ENCODE measurements at places on chromosomes 7 and 10.

DNA sequence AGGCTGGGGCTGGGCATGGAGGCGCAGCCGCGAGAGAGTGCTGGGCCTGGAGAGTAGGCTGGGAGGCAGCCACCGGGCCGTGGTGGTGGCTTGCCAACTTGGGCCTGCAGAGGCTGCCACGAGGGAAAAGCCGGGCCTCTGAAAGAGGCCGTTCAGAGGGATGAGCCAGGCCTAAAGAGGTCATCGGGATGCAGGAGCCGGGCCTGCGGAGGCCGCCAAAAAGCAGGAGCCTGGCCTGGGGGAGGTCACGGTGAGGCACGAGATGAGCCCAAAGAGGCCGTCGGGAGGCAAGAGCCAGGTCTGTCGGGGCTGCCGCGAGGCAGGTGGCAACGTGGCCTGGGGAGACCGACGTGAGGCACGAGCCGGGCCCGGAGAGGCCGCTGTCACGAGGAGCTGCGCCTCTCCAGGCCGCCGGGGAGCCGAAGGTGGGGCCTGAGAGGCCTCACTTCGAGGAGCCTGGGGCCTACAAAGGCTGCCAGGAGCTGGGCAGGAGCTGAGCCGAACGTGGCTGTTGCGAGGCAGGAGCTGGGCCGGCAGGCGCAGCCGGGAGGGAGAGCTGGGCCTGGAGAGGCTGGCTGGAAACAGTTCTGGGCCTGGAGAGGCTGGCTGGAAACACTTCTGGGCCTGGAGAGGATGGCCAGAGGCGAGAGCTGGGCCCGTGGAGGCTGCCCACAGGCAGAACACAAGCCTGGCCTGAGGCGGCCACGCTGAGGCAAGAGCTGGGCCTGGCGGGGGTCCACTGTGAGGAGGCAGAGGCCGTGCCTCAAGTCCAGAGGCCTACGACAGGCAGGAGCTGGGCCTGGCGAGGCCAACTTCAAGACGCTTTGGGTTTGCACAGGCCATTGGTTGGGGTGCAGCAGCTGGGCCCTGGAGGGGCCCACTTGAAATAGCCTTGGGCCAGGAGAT lies 24.6 kb downstream of the MDH2 start:
- no peak for DNase-seq

GRCh38 chr7:127847641-127848040 lies 183.6 kb downstream of the LRRC4 start:
- no peak for DNase-seq

- DNase-seq = no peak
Measured at GRCh38 chr10:133069033-133069525, 18.6 kb upstream of the ADGRA1 start.

DNA sequence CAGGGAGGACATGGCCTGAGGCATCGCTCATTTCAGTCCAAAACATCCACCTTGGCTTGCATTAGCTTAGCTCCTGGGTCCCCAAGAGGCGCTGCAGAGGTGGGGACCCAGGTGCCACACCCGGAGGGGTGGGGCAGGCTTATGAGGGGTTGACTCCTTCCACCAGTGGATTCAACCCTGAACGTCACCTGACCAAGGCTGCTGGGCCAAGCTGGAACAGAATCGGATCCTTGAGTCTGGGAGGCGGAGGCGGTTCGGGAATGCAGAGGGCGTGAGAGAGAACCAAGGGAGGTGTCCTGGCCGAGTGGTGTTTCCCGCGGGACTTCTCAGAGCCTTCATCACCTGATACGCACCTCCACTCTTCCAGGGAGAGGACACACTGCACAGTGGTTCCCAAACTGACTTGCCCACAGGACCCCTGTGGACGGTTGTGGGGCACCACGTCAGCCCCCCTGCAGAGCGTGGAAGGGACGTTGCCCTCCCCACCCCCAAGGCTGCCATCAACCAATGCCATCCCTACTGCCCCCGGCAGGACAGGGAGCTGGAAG lies 4.5 kb upstream of the MICALL2 start:
- DNase-seq = no peak

DNA sequence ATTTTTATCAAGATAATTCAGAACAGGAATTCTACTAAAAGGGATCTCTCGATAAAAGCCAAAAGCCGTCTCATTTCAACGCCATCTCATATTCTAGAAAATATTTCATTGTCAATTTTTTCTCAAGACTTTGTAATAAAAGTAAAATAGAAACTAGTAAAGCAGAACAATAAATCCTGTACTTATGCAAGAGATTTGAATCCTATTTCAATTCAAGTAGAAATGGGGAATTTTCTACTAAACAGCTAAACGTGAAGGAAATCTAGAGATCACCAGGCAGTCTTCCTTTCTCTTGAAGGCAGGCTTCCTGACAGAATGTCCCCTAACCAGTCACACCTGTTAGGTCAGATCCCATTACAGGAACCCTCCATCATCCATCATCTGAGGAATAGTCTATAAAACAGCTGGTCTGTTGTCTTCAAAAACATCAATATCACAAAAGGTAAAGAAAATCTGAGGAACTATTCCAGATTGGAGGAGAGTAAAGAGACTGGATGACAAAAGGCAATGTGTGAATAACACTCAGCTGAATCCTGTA lies 23.7 kb downstream of the USP6NL start:
- DNase-seq = no peak

- DNase-seq = no peak
Measured at GRCh38 chr7:66748791-66749190, 8.3 kb downstream of the RABGEF1 start.

DNA sequence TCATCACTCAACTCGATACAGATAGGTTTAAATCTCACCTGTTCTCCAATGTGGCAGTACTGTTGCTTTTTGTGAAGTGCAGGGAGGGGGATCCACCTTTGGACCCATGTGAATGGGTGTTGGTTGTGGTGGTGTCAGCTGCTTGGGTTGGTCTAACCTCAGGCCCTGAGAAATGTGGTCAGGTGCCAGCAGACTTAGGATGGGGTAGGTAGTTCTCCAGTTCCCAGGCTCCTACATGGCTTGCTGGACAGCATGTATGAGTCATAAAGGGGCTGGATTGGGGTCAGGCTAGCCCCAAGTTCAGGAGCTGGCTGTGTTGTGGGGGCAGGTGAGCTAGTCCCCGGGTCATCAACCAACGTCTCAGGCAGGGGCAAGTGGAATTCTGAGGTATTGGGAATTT lies 472.6 kb upstream of the CNTNAP2 start:
- no peak for DNase-seq

- no peak for DNase-seq
Measured at GRCh38 chr7:151121380-151122170, 35.3 kb downstream of the AGAP3 start.

- no peak for DNase-seq
Measured at GRCh38 chr7:25754333-25754732, 397.7 kb upstream of the NFE2L3 start.

GRCh38 chr10:89002226-89002978 lies 11.8 kb downstream of the FAS start:
- no peak for DNase-seq

DNA sequence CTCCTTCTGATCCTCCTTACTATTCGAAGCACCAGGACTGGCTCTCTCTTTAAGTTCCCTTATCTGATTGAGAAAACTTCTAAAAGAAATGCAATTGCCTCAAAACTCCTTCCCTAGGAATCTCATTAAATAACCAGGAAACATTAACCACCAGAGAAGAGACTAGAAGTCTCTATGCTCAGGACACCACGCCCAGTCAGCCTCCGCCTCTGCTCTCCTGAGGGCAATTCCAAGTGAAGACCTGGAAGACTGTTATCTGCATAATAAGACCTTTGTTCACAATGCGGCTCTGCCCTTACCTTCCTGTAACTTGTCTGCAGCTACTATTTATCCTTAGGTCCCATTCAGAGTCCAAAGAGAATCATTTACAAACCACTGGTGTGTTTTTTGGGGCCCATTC lies 78.8 kb downstream of the ELMO1 start:
- DNase-seq = no peak

- DNase-seq = peak; percentile 24
Measured at GRCh38 chr7:74405191-74405898, 48.4 kb upstream of the GTF2IRD1 start.

- no peak for DNase-seq
Measured at GRCh38 chr7:50713123-50713965, 69.4 kb downstream of the GRB10 start.

- no peak for DNase-seq
Measured at GRCh38 chr10:101228966-101229265, 347 bp downstream of the LBX1 start.

GRCh38 chr10:68109331-68109730 lies at the start of gene MYPN:
MYPN (plus strand) TSS chr10:68109488; CDS start chr10:68121439, 11,951 bp downstream.
- no peak for DNase-seq

DNA sequence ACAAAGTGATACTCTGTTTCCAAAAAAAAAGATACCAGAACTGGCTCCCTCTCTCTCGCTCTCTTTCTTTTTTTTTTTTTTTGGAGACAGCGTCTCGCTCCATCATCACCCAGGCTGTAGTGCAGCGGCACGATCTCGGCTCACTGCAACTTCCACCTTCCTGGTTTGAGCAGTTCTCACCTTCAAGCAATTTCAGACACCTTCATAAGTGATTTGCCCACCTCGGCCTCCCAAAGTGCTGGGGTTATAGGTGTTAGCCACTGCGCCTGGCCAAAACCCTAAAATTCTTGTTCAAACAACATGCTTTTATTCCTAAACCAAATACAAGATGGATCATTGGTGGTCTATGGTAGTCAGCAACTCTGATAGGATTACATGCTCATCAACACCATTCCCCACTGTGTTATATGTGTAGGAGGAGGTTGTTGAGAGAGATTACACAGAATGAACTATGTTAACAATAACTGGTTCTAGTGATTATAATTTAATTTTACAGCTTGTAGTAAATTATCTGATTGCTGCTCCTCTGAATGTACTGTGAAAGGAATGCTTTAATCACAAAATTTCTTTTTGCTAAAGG lies 15.5 kb downstream of the ACBD5 start:
- no peak for DNase-seq

DNA sequence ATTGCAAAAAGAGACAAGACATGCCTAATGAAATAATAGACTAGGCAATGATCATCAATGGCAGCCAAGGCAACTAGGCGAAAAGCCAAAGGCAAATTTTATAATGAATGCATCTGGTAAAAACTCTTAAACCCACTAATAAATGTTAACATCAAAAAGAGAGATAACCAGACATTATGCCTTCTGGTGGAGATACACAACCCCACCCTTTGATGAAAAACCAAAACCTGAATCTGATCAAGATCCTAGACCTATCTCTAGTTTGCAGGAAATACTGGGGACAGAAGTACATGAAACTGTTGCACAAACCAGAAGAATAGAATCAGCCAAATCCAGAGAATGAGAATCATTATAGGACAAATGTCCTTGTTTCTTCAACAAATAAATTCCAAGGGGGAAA lies 22.0 kb upstream of the GSAP start:
- DNase-seq = no peak

- DNase-seq = no peak
Measured at GRCh38 chr7:143492043-143492471, 14.4 kb downstream of the TAS2R41 start.

- peak; percentile 67 for DNase-seq
Measured at GRCh38 chr7:12403287-12404181, at the start of gene VWDE. VWDE (minus strand) TSS chr7:12403865; CDS start chr7:12403716, 149 bp downstream.

DNA sequence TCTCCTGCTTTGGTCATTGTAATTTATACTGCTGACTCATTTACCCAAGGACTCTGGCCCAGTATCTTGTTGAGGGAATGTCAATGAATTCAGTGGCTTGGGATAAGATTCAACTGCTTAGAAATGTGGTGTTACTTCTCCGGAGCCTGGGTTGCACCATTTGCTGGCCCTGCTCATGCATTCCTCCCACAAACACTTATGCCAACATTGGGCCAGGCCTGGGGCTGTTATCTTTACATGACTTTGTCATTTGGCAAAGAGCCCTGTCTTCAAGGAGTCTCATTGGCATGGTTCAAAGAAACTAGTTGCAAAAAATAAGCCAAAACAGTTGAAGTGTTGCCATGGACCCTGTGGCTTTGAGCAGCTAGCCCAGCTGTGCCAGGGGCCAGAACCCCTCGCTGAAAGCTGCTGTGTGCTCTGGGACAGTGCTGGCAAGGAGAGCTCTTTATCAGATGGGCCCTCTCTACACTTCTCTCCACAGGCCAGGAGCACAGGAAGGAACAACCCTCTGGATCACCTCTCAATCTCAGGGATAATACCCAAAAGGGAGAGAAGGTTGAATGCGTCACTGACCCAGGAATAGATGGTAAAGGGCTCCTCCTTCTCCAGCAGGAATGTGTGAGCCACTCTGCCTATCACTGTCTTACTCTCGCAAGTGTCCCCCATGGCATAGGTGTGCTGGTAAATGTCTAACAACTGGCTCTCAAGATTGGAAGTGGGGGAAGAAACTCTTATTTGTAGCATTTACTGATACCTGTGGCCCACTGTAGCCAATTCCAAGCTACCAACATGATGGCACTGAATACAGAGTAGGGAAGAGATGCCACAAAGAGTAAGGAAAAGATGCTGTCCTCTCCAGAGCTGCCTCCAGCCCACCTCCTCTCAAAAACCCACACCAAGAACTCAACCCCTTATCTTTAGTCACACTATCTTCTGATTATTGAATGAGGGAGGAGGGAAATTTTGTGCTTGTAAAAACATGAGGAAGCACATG lies 23.5 kb upstream of the PDE1C start:
- DNase-seq = no peak

- DNase-seq = no peak
Measured at GRCh38 chr10:68981074-68981473, 7.5 kb upstream of the KIFBP start.

GRCh38 chr10:6995341-6995740 lies 415.3 kb upstream of the PRKCQ start:
- DNase-seq = no peak

DNA sequence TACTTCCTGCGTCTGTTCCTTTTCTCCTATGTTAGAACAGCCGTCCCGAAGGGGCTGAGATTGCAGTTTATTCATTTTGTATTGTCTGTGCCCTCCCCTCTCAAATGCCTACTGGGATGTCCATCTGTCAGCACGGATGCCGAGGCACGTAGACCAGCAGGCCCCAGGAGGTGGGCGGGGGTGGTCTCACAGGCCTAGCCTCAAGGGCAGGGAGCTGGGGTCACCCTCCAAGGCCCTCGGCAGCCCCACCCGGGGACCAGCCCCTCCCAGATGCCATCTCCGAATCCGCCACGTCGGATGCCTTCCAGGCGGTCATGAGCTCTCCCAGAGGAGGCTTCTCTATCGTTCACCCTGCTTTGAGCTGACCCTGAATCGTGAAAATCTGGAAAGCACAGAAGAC lies 59.7 kb downstream of the ELFN1 start:
- no peak for DNase-seq

DNA sequence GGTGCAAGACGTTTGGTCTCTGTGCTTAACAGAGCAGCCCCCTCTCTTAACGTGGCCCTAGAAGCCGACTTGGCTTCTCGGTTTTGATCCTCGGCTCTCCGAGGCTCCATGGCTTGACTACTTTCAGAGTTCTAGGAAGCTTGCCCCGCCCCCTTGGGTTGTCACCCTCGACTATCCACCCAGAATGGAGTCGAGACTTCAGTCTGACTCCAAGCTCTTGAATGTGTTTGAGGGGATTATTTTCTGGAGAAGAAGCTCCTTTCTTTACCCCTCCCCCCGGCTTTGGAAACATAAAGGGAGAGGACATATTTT lies 448 bp downstream of the SEC24C start:
- DNase-seq = peak; percentile 82

DNA sequence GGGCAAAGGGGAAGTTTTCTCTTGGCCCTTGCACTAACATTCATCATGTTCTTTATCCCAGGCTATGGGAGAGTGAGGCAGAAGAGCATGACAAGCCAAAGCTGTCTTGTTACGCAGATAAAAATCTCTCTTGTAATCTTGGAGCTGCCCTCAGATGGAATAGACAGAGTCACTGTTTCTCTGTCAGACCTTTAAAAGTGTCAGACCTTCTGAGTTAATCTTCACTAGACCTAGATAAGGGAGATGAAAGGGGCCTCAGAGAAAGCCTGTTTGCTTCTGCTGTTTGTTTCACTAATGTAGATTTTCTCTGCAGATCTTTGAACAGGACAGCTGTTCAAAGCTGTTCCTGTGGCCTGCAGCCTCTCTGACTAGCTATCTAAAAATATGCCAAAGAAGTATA lies 112.9 kb downstream of the KIF20B start:
- DNase-seq = no peak
